Activated CD8-positive, alpha-beta memory T cell treated with anti-CD3 and anti-CD28 coated beads, Interleukin-2, amount 10 ng/mL, durations not matched to agents 7 days and 5 days (primary cell): ENCODE measurements at places on chromosomes 5 and 9. TPM values are rescaled to one million over a fixed set of nuclear protein-coding genes. Genes with fewer than 3 reads are reported as not detected.

DNA sequence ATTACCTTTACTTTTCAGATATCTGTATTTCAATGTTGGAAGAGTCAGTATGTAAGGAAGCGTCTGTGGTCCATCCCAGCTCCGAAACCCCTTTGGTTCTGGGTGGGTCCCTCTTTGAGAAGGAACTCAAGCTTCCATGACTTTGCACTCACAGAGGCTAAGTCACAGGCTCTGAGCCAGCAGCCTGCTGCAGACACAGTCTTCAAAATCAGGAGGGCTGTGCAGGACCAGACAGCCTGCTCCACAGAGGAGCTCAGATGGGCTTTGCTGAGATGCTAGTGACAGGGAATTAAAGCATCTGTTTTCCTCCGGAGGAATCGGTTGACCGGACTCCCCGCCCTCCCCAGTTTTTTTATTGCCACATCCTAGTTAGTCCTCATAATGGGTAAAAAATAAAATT, 126.4 kb upstream of the ICE1 start:
- H3K27me3 ChIP-seq, result no peaks in the 10 kb centered on the region
- no peak overlapping the region for H3K27ac ChIP-seq
- no peaks in the 10 kb centered on the region for H3K36me3 ChIP-seq
- DNase-seq, result no peak
- no peak overlapping the region for H3K4me3 ChIP-seq
- no peaks in the 10 kb centered on the region for H3K4me1 ChIP-seq

The IFNA2 gene
- total RNA-seq, result not detected

DNA sequence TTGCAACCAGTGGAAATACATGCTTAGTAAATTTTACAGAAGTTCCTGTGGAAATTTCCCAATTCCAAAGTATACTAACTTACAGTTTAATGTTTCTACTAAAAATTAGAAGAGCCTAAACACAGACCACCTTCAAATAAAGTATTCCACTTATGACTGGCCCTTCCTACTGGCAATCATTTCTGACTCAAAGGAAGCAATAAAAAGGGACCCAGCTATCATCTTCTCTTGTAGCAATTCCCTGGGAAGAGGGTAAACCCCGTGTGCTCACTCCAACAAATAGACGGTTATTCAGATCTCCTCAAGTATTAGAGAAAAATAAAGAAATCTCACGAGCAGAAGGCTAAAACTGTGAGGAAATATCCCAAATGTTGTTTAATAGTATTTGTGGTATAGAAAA, 43.3 kb downstream of the GOLPH3 start:
- no peak overlapping the region for H3K4me3 ChIP-seq
- DNase-seq, result no peak
- no peaks in the 10 kb centered on the region for H3K27me3 ChIP-seq
- peaks cover 22% of the 10 kb centered on the region for H3K4me1 ChIP-seq
- no peak overlapping the region for H3K27ac ChIP-seq

The F2RL2 gene
- not detected for total RNA-seq

- H3K27me3 ChIP-seq, result no peaks in the 10 kb centered on the region
- no peak for DNase-seq
- H3K36me3 ChIP-seq, result no peaks in the 10 kb centered on the region
- H3K4me3 ChIP-seq, result no peak overlapping the region
- no peaks in the 10 kb centered on the region for H3K4me1 ChIP-seq
Measured at GRCh38 chr5:17157916-17158529, 59.4 kb upstream of the BASP1 start.
